ENCODE measurements at places on chromosomes 5 and 9. TPM values are rescaled to one million over a fixed set of nuclear protein-coding genes. Genes with fewer than 3 reads are reported as not detected.

GCNT4 gene
- polyA plus RNA-seq: not detected

DNA sequence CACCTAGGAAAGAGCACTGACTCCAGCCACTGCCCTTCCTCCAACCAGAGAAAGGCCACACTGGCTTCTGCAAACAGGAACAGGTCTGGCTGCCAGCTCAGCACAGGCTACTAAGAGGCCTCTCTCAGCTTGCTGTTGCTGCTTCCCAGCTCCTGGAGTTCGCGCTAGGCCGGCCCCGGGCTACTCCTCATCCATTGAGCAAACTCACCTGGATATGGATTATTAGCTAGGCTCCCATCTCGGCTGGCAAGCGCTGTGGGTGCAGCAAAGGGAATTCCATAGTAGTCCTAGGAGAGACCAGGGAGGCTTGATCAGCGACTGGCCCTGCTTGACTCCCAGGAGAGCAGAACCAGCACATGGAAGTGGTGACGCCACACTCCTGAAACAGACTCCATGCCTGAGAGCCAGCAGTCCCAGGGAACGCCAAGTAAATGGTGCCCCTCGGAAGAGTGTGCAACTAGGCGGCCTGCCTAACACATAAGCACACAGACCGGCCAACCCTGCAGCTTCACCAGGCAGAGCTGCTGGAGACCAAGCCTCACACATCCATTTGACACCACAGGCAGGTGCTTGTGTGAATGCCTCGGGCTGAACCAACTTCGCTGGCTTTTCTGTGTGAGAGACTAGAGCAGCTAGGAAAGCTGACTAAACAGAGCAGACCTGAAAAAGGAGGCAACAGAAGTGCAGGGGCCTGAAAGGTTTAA lies 107.2 kb downstream of the UBE2R2 start:
- no peaks in the 10 kb centered on the region for H3K27me3 ChIP-seq
- no peak overlapping the region for H3K4me3 ChIP-seq
- H3K4me1 ChIP-seq: no peaks in the 10 kb centered on the region
- peaks cover 5% of the 10 kb centered on the region for H3K36me3 ChIP-seq
- DNase-seq: no peak

CCNO gene
- not detected for polyA plus RNA-seq

- H3K27ac ChIP-seq: peak overlapping the region; percentile 97
- peaks cover 7% of the 10 kb centered on the region for H3K36me3 ChIP-seq
- no peak for DNase-seq
- peak overlapping the region; percentile 30 for H3K4me3 ChIP-seq
- H3K27me3 ChIP-seq: no peaks in the 10 kb centered on the region
Observed at GRCh38 chr5:98934546-98934945, 5.7 kb upstream of the CHD1 start.

OLFM1 gene
- polyA plus RNA-seq: not detected

DNA sequence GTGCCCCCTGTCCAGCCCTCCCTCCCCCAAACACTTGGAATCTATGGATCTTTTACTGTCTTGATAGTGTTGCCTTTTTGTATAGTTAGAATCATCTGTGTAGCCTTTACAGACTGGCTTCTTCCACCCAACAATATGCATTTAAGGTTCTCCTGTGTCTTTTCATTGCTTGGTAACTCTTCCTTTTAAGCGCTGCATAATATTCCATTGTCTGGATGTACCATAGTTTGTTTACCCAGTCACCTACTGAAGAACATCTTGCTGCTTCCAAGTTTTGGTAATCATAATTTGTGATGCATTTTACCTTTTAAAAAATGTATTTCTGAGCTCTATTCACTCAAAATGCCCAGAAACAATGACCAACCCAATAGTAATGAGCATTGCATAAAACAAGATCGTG lies 17.7 kb upstream of the LMX1B start:
- no peak overlapping the region for H3K27ac ChIP-seq
- H3K36me3 ChIP-seq: no peaks in the 10 kb centered on the region
- H3K27me3 ChIP-seq: peaks cover 84% of the 10 kb centered on the region
- no peak for DNase-seq
- no peaks in the 10 kb centered on the region for H3K4me1 ChIP-seq

- H3K36me3 ChIP-seq: no peaks in the 10 kb centered on the region
- DNase-seq: no peak
- H3K4me1 ChIP-seq: no peaks in the 10 kb centered on the region
- no peak overlapping the region for H3K27ac ChIP-seq
Observed at GRCh38 chr9:37727013-37727412, 26.6 kb upstream of the TRMT10B start.

ADAMTSL2 gene
- polyA plus RNA-seq: not detected

GRCh38 chr5:17428176-17428800 lies 69.7 kb upstream of the TAF11L2 start:
- peaks cover 22% of the 10 kb centered on the region for H3K4me1 ChIP-seq
- H3K27ac ChIP-seq: no peak overlapping the region
- DNase-seq: no peak
- no peak overlapping the region for H3K4me3 ChIP-seq
- no peaks in the 10 kb centered on the region for H3K27me3 ChIP-seq
- no peaks in the 10 kb centered on the region for H3K36me3 ChIP-seq

LCN1 gene
- polyA plus RNA-seq: not detected

- no peaks in the 10 kb centered on the region for H3K4me1 ChIP-seq
- DNase-seq: no peak
- H3K27ac ChIP-seq: no peak overlapping the region
- H3K36me3 ChIP-seq: no peaks in the 10 kb centered on the region
Observed at GRCh38 chr9:95074632-95075031, 242.9 kb downstream of the FANCC start.

DNA sequence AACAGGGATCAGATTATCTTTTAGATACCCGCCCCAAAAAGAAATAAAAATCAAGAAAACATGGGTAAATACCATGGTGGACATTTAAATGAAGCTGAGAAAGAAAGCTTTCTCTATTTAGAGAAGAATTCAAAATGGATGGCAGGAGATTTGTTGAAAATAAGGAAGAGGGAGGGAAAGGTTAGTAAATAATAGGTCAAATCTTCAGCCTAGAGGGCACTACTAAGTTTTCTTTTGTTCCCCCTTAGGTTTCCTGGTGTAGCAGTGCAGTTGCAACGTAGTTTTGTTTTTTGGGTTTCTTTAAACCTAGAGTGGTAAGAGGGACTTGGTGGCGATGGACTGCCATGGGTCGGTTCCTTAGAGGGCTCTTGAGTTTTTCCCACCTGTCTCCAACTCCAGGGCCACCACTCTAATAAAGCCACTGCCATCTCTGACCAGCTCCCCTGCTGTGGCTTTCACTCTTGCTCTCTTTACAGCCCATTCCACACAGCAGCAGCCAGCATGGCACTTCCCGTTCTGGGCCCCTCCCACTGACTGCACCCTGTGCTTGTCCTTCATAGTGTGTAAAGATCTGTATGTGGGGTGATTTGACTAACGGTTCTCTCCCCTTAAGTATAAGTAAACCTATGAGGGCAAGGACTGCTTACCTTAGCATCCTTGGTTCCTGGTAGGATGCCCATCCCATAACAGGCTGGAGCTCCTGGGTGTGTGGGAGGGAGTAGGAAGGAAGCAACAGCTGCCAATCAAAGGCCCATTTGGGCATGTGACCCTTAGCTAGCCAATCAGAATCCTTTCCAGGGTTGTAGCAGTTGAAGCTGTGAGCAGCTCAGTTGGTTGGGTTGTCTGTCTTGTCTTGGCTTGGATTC lies 118.3 kb downstream of the SLC1A3 start:
- no peaks in the 10 kb centered on the region for H3K36me3 ChIP-seq
- H3K27me3 ChIP-seq: no peaks in the 10 kb centered on the region
- peak; percentile 83 for DNase-seq

- H3K4me3 ChIP-seq: no peak overlapping the region
- H3K4me1 ChIP-seq: peaks cover 39% of the 10 kb centered on the region
- no peaks in the 10 kb centered on the region for H3K27me3 ChIP-seq
Observed at GRCh38 chr5:5432020-5432707, 9.7 kb downstream of the ICE1 start.

- peak; percentile 34 for DNase-seq
- H3K36me3 ChIP-seq: no peaks in the 10 kb centered on the region
- H3K27me3 ChIP-seq: no peaks in the 10 kb centered on the region
- H3K27ac ChIP-seq: peak overlapping the region; percentile 99
Observed at GRCh38 chr9:127971357-127972235, 9.2 kb downstream of the EEIG1 start.

IRX2 gene
- not detected for polyA plus RNA-seq

GRCh38 chr5:65261499-65261898 lies 220.2 kb downstream of the ADAMTS6 start:
- H3K27me3 ChIP-seq: no peaks in the 10 kb centered on the region
- peaks cover 15% of the 10 kb centered on the region for H3K36me3 ChIP-seq
- no peak overlapping the region for H3K27ac ChIP-seq
- DNase-seq: no peak

- no peaks in the 10 kb centered on the region for H3K4me1 ChIP-seq
- H3K4me3 ChIP-seq: no peak overlapping the region
- H3K36me3 ChIP-seq: no peaks in the 10 kb centered on the region
- no peak overlapping the region for H3K27ac ChIP-seq
- no peaks in the 10 kb centered on the region for H3K27me3 ChIP-seq
- DNase-seq: no peak
Observed at GRCh38 chr5:170221327-170221741, 11.5 kb upstream of the C5orf58 start.

DNA sequence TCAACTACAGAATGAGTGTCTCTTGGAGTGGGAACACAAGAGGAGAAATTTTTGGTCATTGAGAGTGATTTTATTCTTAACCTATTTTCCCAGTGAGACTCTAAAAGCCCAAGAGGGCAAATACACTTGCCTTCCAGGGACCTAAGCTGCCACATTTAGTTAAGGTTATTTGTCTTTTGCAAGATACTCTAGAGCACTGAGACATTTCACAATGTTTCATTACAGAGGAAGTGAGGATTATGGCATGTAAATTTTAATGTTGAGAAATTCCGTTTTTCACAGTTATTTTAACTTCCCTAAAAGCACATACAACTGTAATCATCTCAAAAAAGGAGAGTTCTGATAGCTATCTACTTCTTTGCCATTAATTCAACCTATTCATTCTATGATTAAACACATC lies 38.7 kb upstream of the RAB3C start:
- DNase-seq: peak; percentile 1
- peaks cover 9% of the 10 kb centered on the region for H3K36me3 ChIP-seq
- H3K4me3 ChIP-seq: peak overlapping the region; percentile 17
- peaks cover 48% of the 10 kb centered on the region for H3K4me1 ChIP-seq
- no peaks in the 10 kb centered on the region for H3K27me3 ChIP-seq

SPATA9 gene
- polyA plus RNA-seq: not detected

GRCh38 chr9:26371236-26371635 lies 521.4 kb downstream of the CAAP1 start:
- H3K36me3 ChIP-seq: no peaks in the 10 kb centered on the region
- no peak overlapping the region for H3K4me3 ChIP-seq
- no peaks in the 10 kb centered on the region for H3K4me1 ChIP-seq

DNA sequence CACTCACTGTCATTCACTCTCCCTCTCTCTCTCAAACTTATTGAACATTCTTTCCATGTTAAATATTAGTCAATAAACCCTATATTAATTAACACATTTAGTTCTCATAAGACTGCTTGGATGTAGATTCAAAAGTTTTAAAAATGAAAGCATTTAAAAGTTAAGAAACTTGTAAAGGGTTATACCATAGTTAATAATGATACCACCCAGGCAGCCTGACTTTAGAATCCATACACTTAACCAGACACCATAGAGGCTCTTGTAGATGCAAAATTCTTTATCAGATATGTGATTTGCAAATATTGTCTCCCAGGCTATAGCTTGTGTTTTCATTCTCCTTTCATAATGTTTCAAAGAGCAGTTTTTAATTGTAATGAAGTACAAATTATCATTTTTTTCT lies 335.8 kb upstream of the ACTBL2 start:
- no peak for DNase-seq
- H3K27me3 ChIP-seq: no peaks in the 10 kb centered on the region
- H3K36me3 ChIP-seq: no peaks in the 10 kb centered on the region

- H3K36me3 ChIP-seq: peaks cover 16% of the 10 kb centered on the region
- no peaks in the 10 kb centered on the region for H3K27me3 ChIP-seq
- no peak overlapping the region for H3K4me3 ChIP-seq
- peaks cover 20% of the 10 kb centered on the region for H3K4me1 ChIP-seq
Observed at GRCh38 chr5:151745071-151745705, 13.2 kb downstream of the ATOX1 start.

KIAA0825 gene
- 2.4 TPM for polyA plus RNA-seq

- H3K4me3 ChIP-seq: no peak overlapping the region
- no peaks in the 10 kb centered on the region for H3K4me1 ChIP-seq
- DNase-seq: no peak
- no peaks in the 10 kb centered on the region for H3K27me3 ChIP-seq
- no peak overlapping the region for H3K27ac ChIP-seq
Observed at GRCh38 chr9:13429301-13430190, 150.1 kb upstream of the MPDZ start.

GRCh38 chr9:130890124-130890523 lies 6.5 kb downstream of the QRFP start:
- DNase-seq: no peak
- H3K4me1 ChIP-seq: peaks cover 3% of the 10 kb centered on the region
- H3K4me3 ChIP-seq: no peak overlapping the region

DNA sequence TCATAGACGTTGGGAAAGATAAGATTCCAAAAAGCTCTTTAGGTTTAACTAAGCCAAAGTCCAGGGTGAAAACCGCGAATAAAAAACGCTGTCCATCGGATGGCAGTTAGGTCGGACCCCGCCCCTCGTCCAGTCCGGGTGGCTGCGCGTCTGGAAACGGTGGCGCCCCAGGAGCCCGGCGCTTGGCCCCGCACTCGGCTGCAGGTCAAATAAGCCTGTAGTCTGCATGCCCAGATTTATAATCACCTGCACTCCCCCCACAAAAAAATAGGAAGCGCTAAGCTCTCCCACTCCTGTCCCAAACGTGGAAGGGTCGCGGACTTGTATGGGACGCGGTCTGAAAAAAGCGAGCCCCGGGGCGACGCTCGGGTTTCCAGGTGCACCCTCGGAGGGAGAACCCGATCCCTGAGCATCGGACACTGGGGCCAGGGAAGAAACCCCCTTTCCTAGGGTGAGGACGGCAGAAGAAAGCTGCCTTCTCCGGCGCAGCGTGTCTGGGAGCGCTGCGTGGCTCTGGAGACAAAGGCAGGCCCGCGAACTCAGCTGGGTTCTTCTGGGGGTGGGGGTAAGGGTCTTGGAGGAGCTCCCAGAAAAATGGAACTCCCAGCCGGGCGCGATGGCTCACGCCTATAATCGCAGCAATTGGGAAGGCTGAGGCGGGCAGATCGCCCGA lies 923 bp upstream of the ZBTB5 start:
- H3K4me3 ChIP-seq: peak overlapping the region; percentile 87
- H3K27ac ChIP-seq: peak overlapping the region; percentile 99
- H3K27me3 ChIP-seq: no peaks in the 10 kb centered on the region
